ENCODE measurements at places on chromosomes 1 and 21. TPM values are rescaled to one million over a fixed set of nuclear protein-coding genes. Genes with fewer than 3 reads are reported as not detected.

SLFNL1 gene
- 0.58 TPM for polyA plus RNA-seq

GRCh38 chr1:205970486-205970885 is 27.2 kb upstream of the SLC26A9 start:
- no peak for DNase-seq

DNA sequence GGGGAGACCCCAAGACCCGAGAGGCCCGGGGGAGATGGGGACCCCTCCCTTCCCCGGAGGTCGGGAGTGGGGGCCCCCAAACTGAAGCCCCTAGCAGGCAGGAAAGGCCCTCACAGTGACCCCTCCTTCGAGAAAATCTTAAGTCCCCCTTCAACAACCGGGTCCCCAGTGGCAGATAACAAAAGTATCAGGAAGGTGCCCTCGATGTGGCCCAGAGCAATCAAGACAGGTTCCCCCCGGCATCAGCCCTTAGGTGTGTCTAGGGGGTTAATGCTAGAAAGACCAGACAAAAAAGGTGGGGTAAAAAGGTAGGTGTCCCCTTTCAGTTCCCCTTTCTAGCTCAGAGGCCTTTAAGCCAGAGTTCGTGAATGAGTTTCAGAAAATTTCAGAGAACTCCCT is 282 bp upstream of the ECE1 start:
- DNase-seq, result no peak

DNA sequence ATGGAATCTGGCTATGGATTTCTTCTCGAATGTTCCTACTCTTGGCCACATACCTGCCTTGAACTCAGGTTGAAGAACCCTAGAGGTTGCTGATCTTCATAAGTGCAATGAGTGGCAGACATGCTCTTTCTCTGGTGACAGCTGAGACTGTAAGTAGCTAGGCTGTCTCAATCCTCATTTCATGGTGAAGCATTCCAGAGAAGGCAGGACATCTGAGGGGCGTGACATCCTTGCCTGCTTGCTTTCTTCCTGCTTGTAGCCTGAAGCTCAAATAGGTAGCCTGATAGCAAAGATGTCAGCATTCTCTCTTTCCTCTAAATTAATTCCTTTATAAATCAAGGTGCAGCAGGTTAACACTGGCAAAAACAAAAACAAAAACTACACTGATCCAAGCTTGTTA is 114.6 kb upstream of the MAGI3 start:
- DNase-seq, result no peak

DNA sequence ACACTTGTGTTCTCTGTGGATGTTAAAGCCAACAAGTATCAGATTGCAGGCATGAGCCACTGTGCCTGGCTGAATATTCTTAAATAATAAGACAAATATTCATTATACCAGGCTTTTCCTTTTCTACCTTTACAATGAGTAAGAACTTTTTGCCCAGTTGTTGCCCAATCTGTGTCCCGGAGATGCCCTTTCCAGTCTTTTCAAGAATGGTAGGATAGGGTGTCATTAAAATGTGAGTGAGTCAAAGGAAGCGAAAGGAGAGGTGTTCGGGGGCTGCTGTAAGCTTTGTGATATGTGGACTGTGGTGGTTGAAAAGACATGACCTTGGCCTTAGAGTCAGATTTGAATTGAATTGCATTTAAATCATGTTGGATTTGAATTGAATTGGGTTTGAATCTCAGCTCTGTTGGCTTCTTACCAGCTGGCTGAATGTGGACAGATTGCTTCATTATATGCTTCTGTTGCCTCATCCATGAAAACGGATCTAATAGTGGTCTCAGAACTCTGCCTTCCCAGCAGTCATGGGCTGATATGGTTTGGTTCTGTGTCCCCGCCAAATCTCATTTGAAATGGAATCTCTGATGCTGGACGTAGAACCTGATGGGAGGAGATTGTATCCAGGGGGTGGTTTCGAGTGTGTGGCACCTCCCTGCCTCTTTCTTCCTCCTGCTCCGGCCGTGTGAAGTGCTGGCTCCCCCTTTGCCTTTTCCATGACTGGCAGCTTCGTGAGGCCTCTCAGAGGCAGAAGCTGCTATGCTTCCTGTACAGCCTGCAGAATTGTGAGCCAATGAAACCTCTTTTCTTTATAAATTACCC is 22.7 kb upstream of the AADACL3 start:
- no peak for DNase-seq

MSH4 gene
- 0.70 TPM for polyA plus RNA-seq

GRCh38 chr1:23980728-23981070 is 572 bp upstream of the SRSF10 start:
- DNase-seq, result peak; percentile 44

SLAMF1 gene
- 0.13 TPM for polyA plus RNA-seq

ZNF593OS gene
- 1.2 TPM for polyA plus RNA-seq

DNA sequence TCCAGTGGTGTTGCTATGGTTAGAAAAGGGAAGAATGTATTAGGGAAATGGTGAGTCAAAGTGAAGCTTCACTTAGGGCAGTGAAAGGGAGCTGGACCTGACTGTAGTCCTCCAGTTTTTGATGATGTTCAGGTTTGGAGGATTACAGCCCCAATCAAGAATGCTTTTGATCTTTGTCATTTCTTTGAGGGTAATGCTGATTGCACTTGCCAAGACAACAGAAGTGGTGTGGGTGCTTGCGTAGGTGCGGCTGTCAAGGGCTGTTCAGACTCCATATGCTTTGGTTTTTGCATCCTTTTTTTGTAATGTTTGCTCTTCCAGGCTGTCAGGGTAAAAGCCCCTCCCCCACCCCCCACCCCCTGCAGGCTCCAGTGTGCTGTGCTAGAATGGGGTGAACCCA is 38.9 kb downstream of the HHAT start:
- no peak for DNase-seq

DNA sequence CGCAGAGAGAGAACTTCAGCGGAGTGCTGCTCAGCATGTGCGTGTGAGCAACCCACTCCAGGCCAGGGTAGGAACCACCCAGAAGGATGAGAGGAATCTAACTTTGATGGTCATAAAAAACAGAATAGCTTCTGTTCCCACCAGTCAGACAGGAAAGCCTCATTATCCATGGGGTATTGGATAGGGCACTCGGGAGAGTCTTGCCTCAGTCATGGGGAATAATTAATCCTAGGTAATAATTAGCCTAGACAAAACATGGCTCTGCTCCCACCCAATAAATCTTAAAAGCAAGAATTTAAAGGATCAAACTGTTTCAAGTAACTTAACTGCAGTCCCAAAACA is 35.3 kb downstream of the LDLRAD1 start:
- peak; percentile 54 for DNase-seq

DNA sequence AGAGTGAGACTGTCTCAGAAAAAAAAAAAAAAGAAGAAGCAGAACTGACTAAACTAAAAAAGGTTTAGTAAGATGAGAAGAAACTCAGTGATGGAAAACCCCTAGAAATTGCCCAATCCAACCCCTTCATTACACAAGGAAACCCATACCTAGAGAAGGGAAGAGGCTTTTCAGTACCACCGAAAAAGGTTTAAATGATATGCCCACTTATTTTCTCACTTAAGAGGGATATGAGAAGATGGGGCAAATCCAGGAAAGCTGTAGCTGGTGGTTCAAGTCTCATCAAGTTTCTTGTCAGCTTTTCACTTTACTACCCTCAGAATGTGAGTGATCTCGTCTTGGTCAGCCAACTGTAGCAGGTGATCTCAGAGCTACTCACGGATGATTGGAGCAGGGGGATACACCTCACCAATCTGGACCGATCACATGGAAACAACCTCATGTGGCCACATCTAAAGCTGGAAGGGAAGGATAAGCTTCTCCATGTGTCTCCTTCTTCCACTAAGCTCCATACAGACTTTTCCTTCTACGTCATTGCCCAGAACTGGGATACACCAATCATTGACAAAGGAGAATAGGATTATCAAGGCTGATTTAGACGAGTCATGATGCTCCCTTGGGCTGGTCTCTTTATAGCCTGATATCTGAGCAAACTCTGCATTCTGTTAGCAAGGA is 126.7 kb upstream of the POU3F1 start:
- no peak for DNase-seq

- no peak for DNase-seq
Measured at GRCh38 chr1:192878249-192878648, 69.4 kb downstream of the RGS2 start.

- no peak for DNase-seq
Measured at GRCh38 chr1:55374801-55375616, 159.8 kb upstream of the USP24 start.

- DNase-seq, result no peak
Measured at GRCh38 chr1:46522184-46522968, 29.1 kb downstream of the KNCN start.

AQP10 gene
- 0.21 TPM for polyA plus RNA-seq

DNA sequence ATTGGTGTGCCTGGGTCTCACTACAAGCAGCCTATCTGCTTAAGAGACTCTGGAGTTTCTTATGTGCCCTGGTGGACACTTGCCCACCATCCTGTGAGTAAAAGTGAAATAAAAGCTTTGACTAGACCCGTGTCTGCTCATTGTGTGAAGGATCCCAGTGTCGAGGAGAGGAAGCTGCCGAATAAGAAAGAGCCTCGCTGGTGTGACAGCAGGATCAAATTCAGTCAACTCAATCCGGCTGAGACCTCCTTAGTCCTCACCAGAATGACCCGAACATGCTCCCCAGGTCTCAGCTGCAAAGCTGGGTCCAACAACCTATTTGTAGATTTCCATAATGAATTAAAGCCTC is 14.8 kb downstream of the CD2 start:
- DNase-seq, result no peak

DNA sequence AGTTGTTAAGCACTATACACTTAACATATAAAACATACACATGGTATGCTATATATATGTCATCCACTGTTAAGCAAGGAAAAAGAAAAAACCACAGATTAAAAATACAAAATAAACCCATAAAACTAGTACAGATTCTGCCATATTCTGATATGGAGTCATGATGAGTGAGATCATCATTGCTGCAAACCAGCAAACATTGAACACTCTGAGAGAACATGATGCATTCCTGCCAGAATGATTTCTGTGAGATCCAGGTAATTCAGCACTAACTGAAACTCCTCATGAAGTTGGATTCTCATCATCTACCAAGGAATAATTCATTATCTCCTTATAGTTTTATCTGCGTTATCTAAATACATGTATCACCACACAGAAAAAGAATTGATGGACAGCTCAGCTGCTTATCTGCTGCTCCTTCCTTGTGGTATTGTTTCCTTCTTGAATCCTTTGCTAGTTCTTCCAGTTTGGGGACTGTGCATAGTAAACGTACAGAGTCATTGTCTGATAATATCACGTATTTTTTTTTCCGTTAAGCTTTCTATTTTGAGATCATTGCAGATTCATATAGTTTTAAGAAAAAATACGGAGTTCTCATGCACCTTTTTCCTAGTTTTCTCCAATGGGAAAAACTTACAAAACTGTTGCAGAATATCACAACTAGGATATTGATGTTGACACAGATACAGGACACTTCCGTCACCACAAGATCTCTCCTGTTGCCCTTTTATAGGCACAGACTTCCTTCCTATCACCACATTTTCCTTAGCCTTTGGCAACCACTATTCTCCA is 9.3 kb downstream of the RAB4A start:
- DNase-seq, result no peak

LHX8 gene
- not detected for polyA plus RNA-seq

- DNase-seq, result no peak
Measured at GRCh38 chr1:244248426-244248825, 197.3 kb downstream of the ZBTB18 start.

DNA sequence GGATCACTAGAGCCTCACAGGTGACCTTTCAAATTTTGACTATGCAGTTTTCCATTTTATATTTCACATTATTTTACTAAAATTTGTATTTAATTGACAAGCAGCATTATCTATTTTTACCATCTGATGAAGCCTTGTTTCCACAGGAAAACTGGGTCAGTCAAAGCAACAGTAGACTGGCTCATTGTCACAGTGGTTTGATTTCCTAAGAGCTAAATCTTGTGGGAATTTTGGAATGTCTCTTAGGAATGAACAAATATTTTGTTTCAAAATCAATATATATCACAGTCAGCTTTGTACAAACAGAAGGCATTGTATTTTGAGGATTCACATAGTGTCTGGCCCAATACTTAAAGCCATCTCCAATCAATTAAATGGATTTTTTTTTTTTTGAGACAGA is 152.6 kb upstream of the RNPC3 start:
- DNase-seq, result no peak

GRCh38 chr1:159054427-159054826 is 22.1 kb downstream of the AIM2 start:
- DNase-seq, result no peak

DNA sequence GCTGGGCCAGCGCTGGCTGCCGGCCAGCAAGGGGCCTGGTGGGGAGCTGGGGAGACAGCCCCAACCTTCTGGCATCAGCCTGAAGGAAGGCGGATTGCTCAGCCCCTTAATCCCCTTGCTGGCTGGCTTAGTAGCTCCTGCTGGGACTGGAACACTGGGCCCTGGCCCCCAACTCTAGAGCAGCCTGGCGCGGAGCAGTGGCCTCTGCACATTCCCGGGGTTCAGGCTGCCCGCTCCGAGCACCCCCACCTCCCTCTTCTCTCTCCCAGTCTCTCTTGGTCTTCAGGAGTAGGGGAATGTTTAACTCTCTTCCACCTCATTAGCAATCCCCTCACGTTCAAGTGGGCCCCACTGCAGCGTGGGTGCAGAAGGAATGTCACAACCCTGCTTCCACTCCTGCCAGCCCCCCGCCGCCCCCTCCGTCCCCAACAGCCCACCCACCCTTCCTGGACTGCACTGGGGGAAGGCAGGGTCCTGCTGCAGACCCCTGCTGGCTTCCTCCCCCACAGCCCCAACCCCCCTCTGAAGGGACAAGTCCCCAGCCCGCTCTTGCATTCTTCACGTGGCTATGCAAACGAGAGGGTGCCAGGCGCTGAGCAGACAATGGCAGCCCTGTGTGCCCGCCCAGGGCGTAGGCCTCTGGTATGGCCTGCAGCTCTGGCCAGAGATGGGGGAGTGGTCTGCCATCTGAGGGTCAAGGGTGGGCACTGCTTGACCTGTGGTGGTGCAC is 980 bp upstream of the CLDN19 start:
- peak; percentile 70 for DNase-seq

DNA sequence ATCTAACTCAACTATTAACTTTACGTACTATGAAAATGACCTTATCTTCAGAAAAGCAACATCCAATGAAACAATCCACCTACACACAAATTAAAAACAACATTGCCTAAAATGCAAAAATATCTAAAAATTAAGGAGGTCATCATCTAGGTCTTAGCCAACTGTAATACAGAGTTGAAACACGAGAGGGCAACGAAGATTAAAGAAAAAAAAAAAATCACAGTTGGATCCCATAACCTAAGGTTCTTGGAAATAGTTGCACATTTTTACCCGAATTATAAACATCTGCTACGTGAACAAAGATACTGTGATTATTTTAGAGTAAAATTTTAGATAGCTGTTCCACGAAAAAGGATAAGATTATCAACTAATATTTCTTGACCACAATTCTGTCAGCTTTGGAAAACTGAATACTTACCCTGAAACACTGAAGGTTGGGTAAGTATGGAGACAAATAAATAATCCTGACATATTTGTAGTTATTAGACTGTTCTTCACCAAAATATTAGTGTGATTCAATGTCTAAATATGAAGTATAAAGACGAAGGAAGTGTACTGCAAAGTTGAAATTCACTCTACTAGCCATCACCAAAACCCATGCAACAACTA is 88.0 kb upstream of the AK4 start:
- peak; percentile 28 for DNase-seq

DYNLT5 gene
- polyA plus RNA-seq, result 1.8 TPM

GRCh38 chr1:31815752-31816500 is at the start of gene SPOCD1:
TSS of gene SPOCD1 (minus strand) at chr1:31816022. CDS start at chr1:31815333, 689 bp downstream.
- DNase-seq, result peak; percentile 66
